Activated naive CD8-positive, alpha-beta T cell treated with anti-CD3 and anti-CD28 coated beads, Interleukin-2, amount 50 U/mL, for 24 hours (primary cell): ENCODE measurements at places on chromosomes 12 and 14.

GRCh38 chr12:18224745-18225144 lies 36.6 kb upstream of the PIK3C2G start:
- H3K4me1 ChIP-seq = no peaks in the 10 kb centered on the region
- DNase-seq = no peak
- no peak overlapping the region for H3K27ac ChIP-seq
- H3K27me3 ChIP-seq = no peaks in the 10 kb centered on the region

- DNase-seq = no peak
- H3K27me3 ChIP-seq = no peaks in the 10 kb centered on the region
- H3K4me3 ChIP-seq = no peak overlapping the region
- peaks cover 70% of the 10 kb centered on the region for H3K4me1 ChIP-seq
- H3K27ac ChIP-seq = peak overlapping the region; percentile 74
These were observed 13.5 kb downstream of the WNK1 start for GRCh38 chr12:765840-766239.

GRCh38 chr12:98359856-98360255 lies 155.5 kb upstream of the TMPO start:
- H3K4me1 ChIP-seq = no peaks in the 10 kb centered on the region
- H3K27me3 ChIP-seq = peaks cover 12% of the 10 kb centered on the region
- no peak overlapping the region for H3K4me3 ChIP-seq
- DNase-seq = no peak

- no peak for DNase-seq
- H3K4me3 ChIP-seq = no peak overlapping the region
- no peaks in the 10 kb centered on the region for H3K4me1 ChIP-seq
- H3K36me3 ChIP-seq = peaks cover 34% of the 10 kb centered on the region
- H3K27ac ChIP-seq = no peak overlapping the region
These were observed 38.2 kb downstream of the IFT43 start for GRCh38 chr14:76023757-76024156.

GRCh38 chr14:37669242-37669641 lies 73.8 kb downstream of the TTC6 start:
- H3K4me1 ChIP-seq = no peaks in the 10 kb centered on the region
- H3K27ac ChIP-seq = no peak overlapping the region
- no peak for DNase-seq
- H3K36me3 ChIP-seq = no peaks in the 10 kb centered on the region

DNA sequence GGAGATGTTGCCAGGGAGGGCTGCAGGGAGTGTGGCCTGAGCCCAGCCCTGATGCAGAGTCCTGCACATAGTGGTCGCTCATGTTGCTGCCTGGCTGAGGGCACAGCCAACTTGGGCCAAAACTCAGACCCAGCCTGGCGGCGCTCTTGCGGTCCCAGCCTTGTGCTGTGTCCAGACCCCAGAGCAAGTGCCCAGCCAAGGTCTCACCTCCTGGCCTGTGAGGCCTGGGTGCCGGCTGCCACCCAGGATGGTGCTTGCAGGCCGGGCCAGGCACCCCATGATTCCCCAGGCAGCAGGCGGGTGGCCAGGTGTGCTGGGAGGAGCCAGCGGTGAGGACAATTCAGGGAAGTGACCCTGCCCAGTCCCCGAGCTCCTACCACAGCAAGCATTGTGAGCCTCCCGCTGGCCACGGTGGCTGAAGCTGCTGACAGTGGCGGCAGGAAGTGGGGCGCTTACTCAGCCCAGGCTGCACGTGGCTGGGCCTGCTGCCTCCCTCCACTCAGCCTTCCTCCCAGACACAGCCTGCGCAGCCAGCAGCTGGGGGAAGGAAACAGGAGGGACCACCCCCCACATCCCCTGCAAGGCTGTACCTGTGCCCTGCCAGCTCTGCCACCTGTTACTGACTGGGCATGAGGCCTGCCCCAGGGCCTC lies 17.7 kb upstream of the PGF start:
- peak; percentile 34 for DNase-seq
- H3K4me3 ChIP-seq = no peak overlapping the region
- peaks cover 2% of the 10 kb centered on the region for H3K4me1 ChIP-seq
- H3K27me3 ChIP-seq = no peaks in the 10 kb centered on the region
- H3K36me3 ChIP-seq = no peaks in the 10 kb centered on the region

GRCh38 chr12:100567945-100568344 lies 5.5 kb upstream of the GAS2L3 start:
- peaks cover 2% of the 10 kb centered on the region for H3K4me1 ChIP-seq
- H3K27me3 ChIP-seq = peaks cover 25% of the 10 kb centered on the region
- H3K27ac ChIP-seq = no peak overlapping the region
- H3K36me3 ChIP-seq = no peaks in the 10 kb centered on the region
- DNase-seq = no peak

DNA sequence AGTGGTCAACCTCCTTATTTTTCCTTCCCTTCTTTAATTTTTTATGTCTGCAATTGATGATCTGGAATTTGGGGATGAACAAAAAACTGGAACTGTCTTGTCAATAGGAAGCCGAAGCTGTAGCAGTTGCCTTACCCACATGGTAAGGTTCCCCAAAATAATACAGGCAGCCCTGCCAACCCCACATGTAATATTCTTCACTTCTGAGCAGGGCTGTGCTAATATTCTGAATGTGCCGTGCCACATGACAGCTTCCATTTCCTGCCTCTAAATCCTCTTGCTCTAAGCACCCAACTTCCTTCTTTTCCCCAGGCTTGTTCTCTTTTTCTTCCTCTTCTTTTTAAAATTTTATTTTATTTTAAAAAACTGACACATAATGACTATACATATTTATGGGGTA lies 39.6 kb downstream of the GPATCH2L start:
- peaks cover 8% of the 10 kb centered on the region for H3K4me1 ChIP-seq
- H3K27ac ChIP-seq = no peak overlapping the region
- H3K36me3 ChIP-seq = peaks cover 52% of the 10 kb centered on the region
- H3K4me3 ChIP-seq = no peak overlapping the region

DNA sequence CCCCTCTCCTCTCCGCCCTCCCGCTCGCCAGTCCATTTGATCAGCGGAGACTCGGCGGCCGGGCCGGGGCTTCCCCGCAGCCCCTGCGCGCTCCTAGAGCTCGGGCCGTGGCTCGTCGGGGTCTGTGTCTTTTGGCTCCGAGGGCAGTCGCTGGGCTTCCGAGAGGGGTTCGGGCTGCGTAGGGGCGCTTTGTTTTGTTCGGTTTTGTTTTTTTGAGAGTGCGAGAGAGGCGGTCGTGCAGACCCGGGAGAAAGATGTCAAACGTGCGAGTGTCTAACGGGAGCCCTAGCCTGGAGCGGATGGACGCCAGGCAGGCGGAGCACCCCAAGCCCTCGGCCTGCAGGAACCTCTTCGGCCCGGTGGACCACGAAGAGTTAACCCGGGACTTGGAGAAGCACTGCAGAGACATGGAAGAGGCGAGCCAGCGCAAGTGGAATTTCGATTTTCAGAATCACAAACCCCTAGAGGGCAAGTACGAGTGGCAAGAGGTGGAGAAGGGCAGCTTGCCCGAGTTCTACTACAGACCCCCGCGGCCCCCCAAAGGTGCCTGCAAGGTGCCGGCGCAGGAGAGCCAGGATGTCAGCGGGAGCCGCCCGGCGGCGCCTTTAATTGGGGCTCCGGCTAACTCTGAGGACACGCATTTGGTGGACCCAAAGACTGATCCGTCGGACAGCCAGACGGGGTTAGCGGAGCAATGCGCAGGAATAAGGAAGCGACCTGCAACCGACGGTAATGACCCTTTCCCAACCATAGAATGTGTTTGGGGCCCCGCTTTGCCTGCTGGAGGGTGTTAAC lies 615 bp downstream of the CDKN1B start:
- H3K36me3 ChIP-seq = peaks cover 41% of the 10 kb centered on the region
- DNase-seq = peak; percentile 40
- peak overlapping the region; percentile 96 for H3K27ac ChIP-seq
- no peaks in the 10 kb centered on the region for H3K27me3 ChIP-seq
- H3K4me1 ChIP-seq = peaks cover 70% of the 10 kb centered on the region

GRCh38 chr12:71472441-71472911 lies 32.9 kb downstream of the LGR5 start:
- no peaks in the 10 kb centered on the region for H3K4me1 ChIP-seq
- no peak for DNase-seq
- no peak overlapping the region for H3K4me3 ChIP-seq
- H3K36me3 ChIP-seq = no peaks in the 10 kb centered on the region
- no peak overlapping the region for H3K27ac ChIP-seq
